Activated CD4-positive, alpha-beta memory T cell treated with anti-CD3 and anti-CD28 coated beads, Interleukin-2, amount 10 ng/mL, durations not matched to agents 7 days and 5 days (primary cell): ENCODE measurements at places on chromosomes 1 and 21.

DNA sequence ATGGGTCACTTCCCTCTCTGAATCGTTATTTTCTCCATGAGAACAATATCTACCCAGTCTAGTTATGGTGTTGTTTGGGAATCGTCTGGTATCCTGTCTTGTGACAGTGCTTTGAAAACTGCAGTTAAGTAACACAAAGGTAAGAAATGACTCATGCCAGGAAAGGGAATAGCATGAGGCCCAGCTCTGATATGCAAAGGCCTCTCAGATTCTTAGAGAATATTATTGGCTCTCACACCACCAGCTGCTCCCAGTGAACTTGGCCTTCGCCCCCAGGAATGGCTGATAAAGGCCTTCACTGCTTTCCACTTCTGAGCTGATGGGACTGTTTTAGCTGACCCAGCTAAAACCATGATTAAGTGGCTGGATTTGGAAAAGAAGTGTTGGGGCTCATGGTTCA is 27.1 kb downstream of the NEK2 start:
- DNase-seq, result no peak

GRCh38 chr1:214362188-214362882 is 81.4 kb downstream of the SMYD2 start:
- DNase-seq, result no peak

GRCh38 chr21:21175798-21176334 is 177.7 kb downstream of the NCAM2 start:
- DNase-seq, result no peak

DNA sequence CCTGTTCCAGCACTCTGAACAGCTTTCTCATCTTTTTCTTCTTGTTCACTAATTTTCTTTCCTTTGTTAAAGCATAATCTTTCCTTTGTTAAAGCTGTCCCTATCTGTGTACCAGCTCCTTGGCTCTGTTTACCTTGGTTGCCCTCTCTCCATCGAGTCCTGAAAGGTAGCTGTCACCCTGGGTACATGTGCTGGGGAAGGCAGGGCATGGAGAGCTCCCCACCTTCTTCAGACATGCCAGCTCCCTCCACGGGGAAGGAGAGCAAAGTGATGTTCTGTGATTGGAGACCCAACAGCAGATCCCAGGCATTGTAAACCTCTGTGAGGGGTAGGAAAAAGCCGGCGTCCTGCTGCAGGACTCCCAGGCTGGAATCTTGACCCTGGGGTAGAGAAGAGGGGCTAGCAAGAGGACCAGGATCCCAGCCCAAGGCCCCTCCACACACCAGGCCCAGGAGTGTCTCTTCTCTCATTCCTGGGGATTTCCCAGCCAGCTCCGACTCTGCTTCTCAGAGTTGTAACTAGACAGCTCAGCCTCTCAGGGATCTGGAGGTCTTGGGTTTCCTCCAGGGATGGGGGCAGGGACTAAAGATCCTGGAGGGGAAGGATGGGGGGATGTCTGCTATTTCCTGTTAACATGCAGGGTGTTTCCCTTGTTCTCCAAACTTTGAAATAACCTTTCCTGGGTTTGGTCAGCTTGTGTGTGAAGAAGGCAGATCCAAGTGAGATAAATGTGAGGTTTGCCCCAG is 34.4 kb downstream of the TMCC2 start:
- no peak for DNase-seq

DNA sequence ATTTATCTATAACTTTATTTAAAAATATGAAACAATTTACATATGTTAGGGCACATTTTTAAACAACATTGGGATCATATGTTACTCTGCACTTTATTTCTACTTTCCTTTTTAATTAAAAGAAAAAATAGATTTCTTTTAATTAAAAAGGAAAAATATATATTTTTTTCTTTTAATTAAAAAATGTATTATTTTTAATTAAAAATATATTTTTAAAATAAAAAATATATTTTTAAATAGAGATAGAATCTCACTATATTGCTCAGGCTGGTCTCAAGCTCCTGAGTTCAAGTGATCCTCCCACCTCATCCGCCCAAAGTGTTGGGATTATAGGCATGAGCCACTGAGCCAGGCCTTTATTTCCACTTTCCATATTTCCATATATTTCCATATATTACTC is 36.7 kb downstream of the WARS2 start:
- no peak for DNase-seq

GRCh38 chr1:214565310-214565709 is 13.9 kb upstream of the PTPN14 start:
- DNase-seq, result no peak

DNA sequence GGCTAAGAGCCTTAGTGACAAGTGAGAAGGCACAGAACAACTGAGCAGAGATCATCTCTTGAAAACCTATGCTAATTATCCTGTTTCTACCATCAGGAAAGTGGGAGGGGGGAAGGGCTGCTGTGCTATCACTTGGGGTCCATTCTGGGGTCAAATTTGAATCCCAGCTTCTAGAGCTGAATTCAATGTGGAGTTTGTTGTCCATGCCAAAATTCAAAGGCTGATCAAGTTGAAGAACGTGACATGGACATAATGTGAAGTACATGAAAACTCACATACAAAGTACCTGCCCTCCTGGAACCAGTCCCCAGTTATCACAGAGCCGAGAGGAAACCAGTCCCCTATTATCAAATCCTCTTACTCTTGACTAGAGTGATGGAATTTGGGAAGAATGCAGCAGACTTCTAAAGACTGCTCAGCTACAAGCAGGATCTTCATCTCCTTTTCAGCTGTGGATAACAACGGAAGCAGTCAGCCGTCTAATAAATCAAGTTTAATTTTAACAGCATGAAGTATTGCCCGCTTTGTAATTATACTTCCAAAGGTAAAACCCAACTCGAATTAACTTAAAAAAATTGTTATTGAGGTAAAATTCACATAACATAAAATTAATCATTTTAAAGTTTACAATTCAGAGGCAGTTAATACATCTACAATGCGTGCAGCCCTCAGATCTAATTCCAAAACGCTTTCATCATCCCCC is 78.3 kb downstream of the SLC45A1 start:
- no peak for DNase-seq

DNA sequence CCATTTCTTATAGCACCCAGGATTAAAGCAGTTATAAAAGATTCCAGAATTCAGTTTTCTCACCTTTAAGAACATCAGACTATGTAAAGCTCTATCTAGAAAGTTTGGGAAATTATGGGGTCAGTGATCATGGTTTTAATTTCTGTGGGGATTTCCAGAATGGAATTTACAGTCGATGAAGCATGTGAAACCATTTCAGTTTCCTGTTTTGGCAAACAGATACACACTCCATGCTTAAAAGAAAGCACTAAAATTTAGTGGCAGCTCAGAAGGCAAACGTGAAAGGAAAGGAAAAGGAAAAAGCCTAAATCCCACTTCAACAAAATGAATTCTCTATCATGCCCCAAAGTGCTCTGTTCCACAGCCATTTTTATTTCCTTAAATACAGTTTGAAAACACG is 60.4 kb downstream of the FYB2 start:
- DNase-seq, result no peak

GRCh38 chr1:110450929-110451328 is at the start of gene PROK1:
Gene PROK1 (plus strand): TSS chr1:110451149. CDS start chr1:110451217, 68 bp downstream.
- no peak for DNase-seq

DNA sequence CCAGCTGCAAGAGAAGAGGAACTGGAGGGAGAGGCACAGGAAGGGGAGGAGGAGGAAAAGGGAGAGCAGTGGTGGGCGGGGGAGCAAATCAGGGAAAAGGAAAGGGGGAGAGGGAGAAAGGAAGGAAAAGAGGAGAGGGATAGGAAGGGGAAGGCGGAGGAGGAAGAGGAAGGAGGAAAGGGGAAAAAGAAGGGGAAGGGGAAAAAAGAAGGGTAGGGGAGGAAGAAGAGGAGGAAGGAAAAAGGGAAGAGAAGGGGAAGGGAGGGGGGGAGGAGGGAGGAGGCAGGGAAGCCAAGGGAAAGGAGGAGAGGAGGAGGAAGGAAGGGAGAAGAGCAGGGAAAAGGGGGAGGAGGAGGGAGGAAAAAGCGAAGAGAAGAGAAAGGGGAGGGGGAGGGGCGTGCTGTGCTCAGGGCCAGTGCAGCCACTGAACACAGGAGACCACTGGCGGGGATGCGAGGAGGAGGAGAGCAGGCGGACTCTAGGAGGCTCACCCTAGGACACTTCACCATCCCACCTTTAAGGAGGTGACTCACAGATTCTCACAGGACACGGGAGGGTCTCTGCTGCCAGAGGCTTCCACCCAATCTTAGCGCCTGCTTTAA is 33.1 kb downstream of the PGBD5 start:
- no peak for DNase-seq
